Left renal cortex interstitium (tissue), 4 donors: ENCODE measurements at places on chromosomes 11 and 22.
A peak's percentile ranks its signal among the peaks of the same experiment; 100 is the strongest.

GRCh38 chr11:93817426-93818348 lies 32.7 kb downstream of the VSTM5 start:
- no peak for DNase-seq

DNA sequence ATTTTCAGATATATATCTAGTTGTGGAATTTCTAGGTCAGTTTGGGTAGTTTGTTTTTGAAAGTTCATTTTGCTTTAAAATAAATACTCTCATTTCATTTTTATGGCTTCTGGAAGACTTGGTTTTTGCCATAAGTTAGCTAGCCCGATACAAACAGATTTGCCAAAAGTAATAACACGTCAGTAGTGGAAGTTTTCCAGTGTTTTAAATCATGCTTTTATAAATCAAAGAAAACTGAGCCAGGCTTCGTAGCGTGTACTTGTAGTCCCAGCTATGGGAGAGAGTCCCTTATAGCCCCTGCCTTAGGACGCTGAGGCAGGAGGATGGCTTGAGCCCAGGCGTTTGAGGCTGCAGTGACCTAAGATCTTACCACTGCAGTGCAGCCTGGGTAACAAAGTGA lies 21.7 kb upstream of the MICALL1 start:
- DNase-seq = peak; percentile 71

- DNase-seq = no peak
Observed at GRCh38 chr11:10699072-10699471, 5.5 kb upstream of the IRAG1 start.

DNA sequence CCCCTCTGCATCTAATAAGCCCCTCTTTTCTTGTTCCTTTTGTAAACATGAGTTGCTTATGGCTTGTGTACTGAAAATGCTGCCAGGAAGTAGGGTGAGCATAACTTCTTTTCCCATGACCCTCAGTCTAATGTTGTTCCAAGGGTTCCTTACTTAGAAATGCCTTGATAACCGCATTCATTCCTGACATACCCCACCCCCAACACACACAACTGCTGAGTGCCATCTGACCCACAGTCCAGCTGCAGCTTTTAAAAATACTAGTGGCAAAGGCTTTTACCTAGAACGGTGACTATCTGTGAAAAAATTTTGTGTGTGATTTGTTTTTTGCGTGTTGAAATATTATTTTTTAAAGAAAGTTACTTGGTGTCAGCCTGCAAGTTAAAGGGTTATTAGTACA lies 52.6 kb downstream of the ARHGAP42 start:
- DNase-seq = peak; percentile 29

- DNase-seq = no peak
Observed at GRCh38 chr22:36465232-36466021, 16.0 kb downstream of the TXN2 start.

GRCh38 chr11:125435461-125436238 lies 60.4 kb downstream of the FEZ1 start:
- no peak for DNase-seq

- DNase-seq = no peak
Observed at GRCh38 chr11:20274031-20274430, 89.5 kb upstream of the HTATIP2 start.

- no peak for DNase-seq
Observed at GRCh38 chr11:102840018-102840417, 3.4 kb downstream of the MMP3 start.

GRCh38 chr11:57124917-57125316 lies 56.8 kb upstream of the LRRC55 start:
- DNase-seq = no peak

DNA sequence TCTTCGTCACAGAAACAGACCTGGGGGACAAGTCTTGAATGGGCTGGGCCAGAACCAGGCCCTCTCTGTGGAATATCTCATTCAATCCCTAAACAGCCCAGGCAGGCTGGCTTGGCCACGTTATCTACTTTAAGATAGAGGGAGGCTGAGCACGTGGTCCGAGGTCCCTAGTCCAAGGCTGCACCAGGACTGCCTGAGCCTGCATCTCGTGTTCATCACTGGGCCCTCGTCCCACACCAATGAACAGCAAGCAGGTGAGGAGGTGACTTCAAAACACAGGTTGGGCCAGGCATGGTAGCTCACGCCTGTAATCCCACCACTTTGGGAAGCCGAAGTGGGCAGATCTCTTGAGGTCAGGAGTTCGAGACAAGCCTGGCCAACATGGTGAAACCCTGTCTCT lies 20.3 kb upstream of the FGF3 start:
- DNase-seq = no peak

GRCh38 chr11:134469627-134470026 lies 57.6 kb upstream of the B3GAT1 start:
- DNase-seq = no peak

GRCh38 chr11:26688701-26689100 lies 33.2 kb downstream of the SLC5A12 start:
- no peak for DNase-seq

DNA sequence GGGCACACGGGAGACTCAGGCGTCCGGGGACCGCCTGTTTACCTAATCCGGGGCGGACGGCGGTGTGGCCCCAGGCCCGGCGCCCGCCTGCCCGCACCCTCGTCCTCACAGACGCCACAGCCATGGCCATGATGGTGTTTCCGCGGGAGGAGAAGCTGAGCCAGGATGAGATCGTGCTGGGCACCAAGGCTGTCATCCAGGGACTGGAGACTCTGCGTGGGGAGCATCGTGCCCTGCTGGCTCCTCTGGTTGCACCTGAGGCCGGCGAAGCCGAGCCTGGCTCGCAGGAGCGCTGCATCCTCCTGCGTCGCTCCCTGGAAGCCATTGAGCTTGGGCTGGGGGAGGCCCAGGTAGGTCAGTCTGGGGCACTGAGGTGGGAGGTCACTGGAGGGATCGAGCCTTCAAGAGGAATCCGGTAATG lies 10.0 kb upstream of the RAB1B start:
- no peak for DNase-seq

DNA sequence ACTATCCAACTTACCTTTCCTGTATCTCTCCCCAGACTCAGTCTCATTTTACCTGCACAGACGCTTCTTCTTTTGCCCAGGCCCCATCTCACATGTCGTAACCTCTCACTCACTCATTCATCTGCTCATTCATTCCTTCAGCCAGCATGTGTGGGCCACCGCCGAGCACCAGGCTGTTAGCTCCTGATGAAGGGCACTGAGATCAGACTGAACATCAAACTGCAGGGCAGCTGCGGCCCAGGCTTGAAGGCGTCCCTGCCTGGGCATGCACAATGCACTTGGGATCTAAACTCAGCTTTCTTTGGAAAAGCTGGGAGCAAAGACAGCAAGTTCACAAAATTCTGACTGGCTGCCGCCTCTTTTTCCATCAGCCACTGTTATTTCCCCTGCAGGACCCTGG lies 1456.3 kb downstream of the BRD1 start:
- no peak for DNase-seq

- no peak for DNase-seq
Observed at GRCh38 chr11:14029971-14030920, 67.7 kb downstream of the SPON1 start.

DNA sequence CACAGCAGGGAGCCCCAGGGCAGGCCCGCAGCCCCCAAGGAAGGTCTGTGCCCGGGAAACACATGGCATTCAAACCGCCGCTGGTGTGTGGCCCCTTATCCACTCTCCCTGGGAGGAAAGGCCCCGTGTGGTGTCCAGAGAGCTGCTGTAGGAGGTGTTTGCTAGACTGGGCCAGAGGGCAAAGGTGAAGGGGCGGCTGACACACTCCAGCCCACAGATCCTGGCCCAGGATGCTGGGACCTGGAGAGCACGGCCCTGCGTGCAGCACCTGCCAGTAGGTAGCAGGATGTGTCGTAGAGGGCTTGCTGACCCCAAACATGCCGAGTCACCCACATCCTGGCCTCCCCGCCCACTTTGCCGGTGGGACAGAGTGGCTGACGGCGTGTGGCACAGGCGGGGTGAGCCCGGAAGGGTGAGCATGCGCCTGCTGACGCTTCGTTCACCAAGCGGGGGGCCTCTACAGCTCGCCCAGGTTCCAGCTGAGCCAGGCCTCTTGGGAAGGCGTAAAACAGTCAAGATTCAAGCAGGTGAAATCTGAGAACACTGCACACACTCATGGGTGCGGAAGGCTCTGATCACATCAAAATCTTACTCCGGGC lies 11.0 kb downstream of the OSBPL5 start:
- no peak for DNase-seq

- no peak for DNase-seq
Observed at GRCh38 chr11:130455483-130456127, 7.2 kb downstream of the ADAMTS15 start.

DNA sequence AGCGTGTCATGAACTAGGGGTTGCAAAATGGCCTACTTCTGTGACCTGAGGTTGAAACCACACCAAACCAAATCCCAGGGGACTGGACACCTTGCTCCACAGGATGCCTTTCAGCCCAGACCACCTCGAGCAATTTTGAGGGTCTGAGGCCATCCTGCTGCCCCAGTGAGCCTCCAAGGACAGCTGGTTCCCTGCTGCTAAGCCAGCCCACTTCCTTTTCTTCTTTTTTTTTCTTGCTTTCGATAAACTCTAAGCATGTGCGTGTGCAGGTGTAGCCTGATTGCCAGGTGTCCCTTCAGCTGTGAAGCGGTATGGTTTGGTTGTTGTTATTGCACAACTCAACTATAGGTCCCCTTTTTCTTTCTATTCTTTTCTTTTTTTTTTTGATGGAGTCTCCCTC lies 2.7 kb downstream of the CRYBB1 start:
- DNase-seq = no peak

GRCh38 chr11:83205608-83206185 lies 12.2 kb downstream of the ANKRD42 start:
- no peak for DNase-seq

DNA sequence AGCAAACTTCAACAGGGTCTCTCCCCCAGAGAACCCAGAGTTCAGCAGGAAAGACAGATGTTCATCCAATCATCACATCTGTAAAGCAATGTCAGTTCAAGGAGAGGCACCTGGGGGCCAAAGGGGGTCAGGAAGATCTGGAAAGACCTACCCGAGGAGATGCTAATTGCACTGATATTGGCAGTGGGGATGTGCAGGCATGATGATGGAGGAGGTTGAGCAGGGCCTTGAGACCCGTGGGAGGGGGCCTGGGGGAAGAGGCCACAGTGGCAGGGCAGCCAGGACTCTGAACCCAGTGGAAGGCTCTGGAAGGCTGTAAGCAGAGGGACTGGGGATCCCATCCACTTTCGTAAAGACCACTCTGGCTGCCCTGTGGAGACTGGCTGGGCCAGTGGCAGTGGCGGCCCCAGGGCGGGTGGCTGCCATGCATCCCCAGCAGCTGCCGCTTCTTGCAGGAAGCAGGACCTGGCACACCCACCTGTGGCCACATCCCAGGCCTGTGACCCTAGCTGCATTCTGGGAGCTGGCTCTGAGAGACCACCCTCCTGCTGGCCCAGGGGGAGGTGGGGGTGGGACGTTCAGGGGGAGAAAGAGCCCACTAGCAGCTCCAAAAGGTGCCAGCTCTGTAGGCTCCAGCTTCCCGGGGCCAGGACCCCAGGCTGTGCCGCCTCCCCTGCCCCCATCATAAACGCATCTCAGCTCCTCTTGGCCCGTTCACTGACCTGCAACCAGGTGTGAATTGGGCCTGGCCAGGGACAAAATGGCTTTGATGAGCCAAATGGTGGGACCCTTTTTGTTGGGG lies 59.9 kb upstream of the FGF3 start:
- no peak for DNase-seq

DNA sequence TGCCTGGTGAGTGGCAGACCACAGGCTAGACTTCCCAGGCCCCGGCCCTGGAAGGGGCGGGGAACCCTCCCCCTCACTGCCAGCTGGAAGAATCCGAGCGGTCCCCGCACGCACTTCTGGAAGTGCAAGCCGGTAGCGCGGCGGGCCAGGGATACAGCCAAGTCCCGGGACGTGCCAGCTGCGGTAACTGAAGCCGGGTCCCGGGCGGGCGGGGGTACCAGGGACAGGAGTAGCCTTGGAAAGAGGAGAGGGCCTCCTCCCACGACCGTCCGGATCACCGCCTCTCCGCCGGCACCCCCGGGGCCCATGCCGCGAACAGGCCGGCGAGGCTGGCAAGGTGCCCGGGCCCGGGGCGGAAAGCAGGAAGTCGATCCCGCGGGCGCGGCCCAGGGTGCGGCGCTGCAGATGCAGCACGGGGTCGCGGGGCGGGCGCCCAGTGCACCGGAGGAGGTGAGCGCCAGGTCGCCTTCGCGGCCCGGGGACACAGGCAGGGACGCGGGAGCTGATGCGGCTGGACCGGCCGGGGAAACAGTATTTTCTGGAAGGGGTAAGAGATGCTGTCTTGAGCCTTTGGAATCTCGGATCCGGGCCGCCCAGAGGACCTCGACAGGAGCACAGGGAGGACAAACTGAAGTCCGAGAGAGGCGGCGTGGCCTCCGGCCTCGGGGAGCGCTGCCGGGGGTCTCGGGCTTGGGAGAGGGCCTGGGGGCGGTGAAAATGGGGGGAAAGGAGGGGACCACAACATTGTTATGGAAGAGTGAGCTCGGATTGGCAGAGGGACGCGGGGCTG lies 783 bp upstream of the SLC35C1 start:
- DNase-seq = peak; percentile 31

GRCh38 chr11:63907063-63907462 lies 9.9 kb downstream of the RCOR2 start:
- DNase-seq = no peak

- no peak for DNase-seq
Observed at GRCh38 chr11:65121447-65121864, 478 bp downstream of the FAU start.

DNA sequence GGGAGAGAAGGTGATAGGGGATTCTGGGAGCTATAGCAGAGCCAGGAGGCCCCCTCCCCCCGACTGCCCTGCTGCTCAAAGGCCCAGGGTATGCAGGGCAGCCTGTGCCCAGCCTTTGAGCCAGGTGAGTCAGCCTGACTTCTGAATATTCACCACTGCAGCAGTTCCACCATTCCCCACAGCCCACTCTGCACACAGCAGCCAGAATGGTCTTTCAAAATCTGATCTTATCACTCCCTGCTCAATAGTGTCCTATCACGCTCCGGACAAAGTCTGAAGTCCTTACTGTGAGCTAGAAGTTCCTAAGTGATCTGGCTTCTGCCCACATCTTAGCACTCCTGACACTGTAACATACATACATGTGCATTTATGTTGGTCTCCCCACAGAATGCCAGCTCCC lies 111.7 kb downstream of the BUD13 start:
- DNase-seq = no peak

DNA sequence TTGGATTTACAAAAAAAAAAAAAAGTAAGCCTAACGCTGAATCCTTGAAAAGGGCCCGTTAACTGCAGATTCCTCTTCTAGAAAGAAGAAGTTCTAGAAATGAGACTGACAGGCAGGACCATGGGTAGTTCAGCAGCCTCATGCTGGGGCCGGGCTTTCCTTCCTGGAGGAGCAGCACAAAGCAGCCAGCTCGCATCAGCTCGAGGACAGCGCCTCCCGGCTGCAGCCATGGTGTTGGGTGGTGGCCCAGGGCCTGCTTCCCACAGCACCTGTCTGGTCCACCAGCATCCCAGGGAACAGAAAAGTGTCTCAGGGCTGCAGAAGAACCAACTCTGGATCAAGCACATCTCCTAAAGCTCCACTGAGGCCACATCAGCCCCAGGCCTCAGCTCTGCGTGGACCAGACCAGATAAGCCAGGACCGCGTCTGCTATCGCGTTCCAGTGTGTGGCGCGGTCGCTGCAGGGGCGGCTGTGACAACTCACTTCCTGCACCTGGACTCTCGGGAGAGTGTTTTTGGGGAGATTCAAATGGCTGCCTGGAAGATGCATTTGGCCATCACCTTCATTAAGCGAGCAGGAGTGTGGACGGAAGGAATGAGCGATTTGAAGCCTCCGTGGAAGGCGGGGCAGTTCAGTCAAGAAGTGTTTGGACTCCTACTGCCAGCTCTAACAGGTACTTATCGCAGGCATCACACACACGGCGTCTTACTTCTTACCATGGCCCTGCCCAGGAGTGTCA lies 53.5 kb downstream of the MYH9 start:
- no peak for DNase-seq

GRCh38 chr22:35452351-35452781 lies 52.4 kb downstream of the MCM5 start:
- DNase-seq = no peak
